Body of pancreas (tissue), 4 donors: ENCODE measurements at places on chromosomes 6 and 20.

- H3K27ac ChIP-seq = no peak overlapping the region
- H3K27me3 ChIP-seq = peaks cover 42% of the 10 kb centered on the region
- no peaks in the 10 kb centered on the region for H3K36me3 ChIP-seq
- no peak overlapping the region for H3K4me3 ChIP-seq
- DNase-seq = no peak
Measured at GRCh38 chr6:10409233-10409721, 5.6 kb downstream of the TFAP2A start.

GRCh38 chr20:2794866-2795447 is 5.5 kb downstream of the CPXM1 start:
- no peaks in the 10 kb centered on the region for H3K27me3 ChIP-seq
- no peak overlapping the region for H3K27ac ChIP-seq
- H3K36me3 ChIP-seq = no peaks in the 10 kb centered on the region
- no peak for DNase-seq
- H3K4me1 ChIP-seq = peaks cover 6% of the 10 kb centered on the region
- H3K4me3 ChIP-seq = no peak overlapping the region

GRCh38 chr20:52837378-52837777 is 134.8 kb upstream of the TSHZ2 start:
- no peak overlapping the region for H3K4me3 ChIP-seq
- no peaks in the 10 kb centered on the region for H3K36me3 ChIP-seq
- no peaks in the 10 kb centered on the region for H3K4me1 ChIP-seq
- DNase-seq = no peak

DNA sequence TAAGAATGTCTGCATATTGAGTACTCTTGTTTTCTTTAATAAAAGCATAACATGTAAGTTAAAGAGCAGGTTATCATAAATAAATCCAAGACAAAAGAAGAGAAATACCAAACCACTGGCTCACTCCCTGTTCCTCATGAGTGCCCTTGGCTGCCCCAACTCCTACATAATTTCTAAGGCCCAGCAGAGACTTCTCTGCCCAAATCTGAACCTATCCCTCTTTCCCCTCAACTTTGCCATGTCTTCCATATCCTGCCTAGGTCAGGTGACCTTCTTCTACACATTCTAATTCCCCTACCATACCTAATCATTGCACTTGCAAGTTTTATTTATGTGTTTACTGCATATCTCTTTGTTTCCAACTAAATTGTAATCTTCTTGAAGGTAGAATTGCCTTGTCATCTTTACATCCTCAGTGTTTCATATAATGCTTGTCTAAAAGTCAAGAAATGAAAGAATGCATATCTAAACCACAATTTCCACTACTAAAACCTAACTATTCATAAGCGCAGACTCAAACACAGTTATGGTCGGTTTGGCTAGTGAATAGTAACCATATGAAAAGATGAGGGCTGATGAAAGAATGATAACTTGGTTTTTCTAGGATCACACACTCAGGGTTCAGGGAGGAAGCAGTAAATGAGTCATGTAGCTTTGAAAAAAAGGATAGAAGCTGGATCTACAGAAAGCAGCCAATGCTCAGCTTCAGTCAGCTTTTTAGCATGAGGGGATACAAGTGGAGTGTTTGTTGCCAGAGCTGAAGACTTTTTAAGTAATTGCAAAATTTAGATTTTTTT is 53.3 kb upstream of the EYA4 start:
- no peak overlapping the region for H3K27ac ChIP-seq
- DNase-seq = no peak
- H3K27me3 ChIP-seq = no peaks in the 10 kb centered on the region
- no peak overlapping the region for H3K4me3 ChIP-seq
- no peaks in the 10 kb centered on the region for H3K36me3 ChIP-seq

GRCh38 chr6:91719414-91719813 is 1132.5 kb upstream of the MAP3K7 start:
- H3K36me3 ChIP-seq = no peaks in the 10 kb centered on the region
- H3K4me3 ChIP-seq = no peak overlapping the region
- no peaks in the 10 kb centered on the region for H3K27me3 ChIP-seq

DNA sequence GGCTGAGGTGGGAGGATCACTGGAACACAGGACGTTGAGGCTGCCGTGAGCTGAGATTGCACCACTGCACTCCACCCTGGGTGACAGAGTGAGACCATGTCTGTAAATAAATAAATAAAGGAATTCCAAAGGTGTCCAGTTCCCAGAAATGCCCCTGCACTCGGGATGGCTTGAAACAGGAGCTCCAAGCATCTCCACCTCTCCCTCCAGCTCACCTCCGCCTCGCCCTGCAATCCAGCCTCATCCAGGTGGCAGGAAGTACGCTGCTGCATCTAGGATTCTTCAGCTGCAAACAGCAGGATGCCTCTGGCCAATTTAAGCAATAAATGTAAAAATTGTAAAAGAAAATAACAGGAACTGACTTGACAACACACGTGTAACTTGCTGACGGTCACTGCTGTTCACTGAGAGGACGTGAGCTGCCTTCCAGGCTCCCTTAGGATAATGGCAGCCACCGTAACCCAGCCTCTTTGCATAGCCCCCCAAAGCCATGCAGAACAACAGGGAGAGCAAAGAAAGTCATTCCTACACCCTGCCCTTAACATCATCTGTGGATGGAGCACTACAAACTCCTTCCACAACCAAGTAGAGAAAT is 11.4 kb upstream of the GRM4 start:
- H3K4me3 ChIP-seq = no peak overlapping the region
- no peaks in the 10 kb centered on the region for H3K27me3 ChIP-seq
- DNase-seq = no peak
- H3K4me1 ChIP-seq = peaks cover 9% of the 10 kb centered on the region

DNA sequence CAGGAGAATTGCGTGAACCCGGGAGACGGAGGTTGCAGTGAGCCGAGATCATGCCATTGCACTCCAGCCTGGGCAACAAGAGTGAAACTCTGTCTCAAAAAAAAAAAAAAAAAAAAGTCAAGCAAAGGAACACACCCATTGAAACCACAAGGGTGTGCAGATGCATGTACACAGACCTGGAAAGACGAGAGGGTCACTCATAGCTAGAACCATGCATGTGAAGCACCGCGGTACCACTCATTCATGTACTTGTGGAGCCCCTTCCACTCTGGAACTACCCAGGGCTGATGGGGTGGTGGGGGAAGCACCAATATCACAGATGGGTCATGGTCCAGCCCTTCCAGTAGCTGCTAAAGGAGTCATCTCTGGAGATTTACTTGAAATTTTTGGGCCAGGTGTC is 7.4 kb upstream of the TJAP1 start:
- no peaks in the 10 kb centered on the region for H3K4me1 ChIP-seq
- no peaks in the 10 kb centered on the region for H3K36me3 ChIP-seq
- no peak overlapping the region for H3K27ac ChIP-seq
- H3K27me3 ChIP-seq = no peaks in the 10 kb centered on the region
- DNase-seq = no peak

- no peak for DNase-seq
- no peaks in the 10 kb centered on the region for H3K27me3 ChIP-seq
- no peak overlapping the region for H3K4me3 ChIP-seq
Measured at GRCh38 chr6:158831571-158831970, 12.4 kb upstream of the EZR start.

DNA sequence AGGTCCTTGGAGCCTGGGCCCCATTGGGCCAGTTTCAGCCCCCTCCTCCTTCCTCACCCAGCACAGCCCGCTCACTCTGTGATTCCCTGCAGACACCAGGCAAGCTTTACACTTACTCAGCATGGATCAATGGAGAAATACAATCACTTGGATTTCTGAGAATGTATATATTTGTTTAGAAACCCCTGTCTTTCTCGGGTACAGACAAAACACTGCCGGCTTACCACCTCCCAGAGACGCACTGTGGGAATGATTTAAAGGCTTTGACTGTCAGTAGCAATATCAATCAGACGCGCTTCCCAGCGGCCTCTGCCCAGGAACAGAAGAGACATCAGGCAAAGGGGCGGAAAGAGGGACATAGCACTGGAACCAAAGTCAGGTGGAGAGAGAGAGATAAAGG is 186.5 kb downstream of the MAFB start:
- H3K4me1 ChIP-seq = no peaks in the 10 kb centered on the region
- no peak overlapping the region for H3K27ac ChIP-seq
- DNase-seq = no peak

DNA sequence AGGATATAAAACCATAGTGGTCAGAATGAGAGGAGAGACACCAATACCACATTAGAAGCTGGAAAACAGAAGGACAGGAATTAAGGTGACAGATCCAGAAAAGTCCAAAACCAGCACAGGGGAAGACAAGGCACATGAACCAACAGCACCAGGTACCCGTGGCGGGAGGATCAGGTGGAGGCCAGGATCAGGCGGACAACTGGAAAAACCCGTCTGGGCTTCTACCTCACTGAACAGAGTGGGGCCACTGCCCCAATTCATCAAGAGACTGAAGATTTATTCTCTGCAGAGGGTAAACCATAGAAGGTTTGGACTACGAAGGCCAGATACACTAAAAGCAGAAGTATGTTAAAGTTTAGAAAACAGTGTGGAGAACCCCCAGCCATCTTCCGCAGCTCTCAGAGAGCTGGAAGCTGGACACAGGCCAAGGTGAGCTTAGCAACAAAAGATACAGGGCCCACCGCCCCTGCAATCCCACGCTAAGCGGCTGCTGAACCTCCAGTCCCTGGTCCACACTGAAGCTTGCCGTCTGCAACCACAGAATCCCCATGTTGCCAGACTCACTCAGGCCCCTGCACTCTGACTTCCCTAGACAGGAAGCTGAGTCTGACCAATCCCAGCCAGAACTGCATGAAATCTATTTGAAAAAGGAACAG is 29.9 kb downstream of the ABHD12 start:
- H3K4me3 ChIP-seq = no peak overlapping the region
- no peak for DNase-seq
- H3K4me1 ChIP-seq = peaks cover 75% of the 10 kb centered on the region
- H3K27me3 ChIP-seq = no peaks in the 10 kb centered on the region
- no peak overlapping the region for H3K27ac ChIP-seq
- no peaks in the 10 kb centered on the region for H3K36me3 ChIP-seq

DNA sequence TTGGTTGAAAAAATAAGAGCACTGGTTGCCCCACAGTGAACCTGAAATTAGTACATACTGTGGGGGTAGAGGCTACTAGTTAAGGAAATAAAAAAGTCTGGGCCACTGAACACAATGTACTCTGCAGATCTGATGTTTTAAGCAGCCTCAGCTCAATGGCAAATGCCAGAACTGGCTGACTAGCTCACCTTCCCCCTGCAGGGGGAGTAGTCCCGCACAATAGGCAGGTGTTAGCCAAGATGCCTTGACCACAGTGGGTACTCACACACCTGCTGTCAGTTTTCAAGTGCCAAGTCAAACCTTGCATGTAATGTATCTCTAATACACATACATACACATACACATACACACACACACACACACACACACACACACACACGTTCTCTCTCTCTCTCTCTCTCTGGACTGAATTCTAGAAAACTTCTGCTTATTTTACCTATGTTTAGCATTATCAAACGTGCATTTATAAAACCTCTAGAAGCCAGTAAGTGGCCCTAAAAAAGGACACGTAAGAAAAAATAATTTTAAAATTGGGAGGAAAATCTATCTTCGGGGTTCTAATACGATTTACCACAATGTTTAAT is 36.1 kb downstream of the GMDS start:
- no peaks in the 10 kb centered on the region for H3K27me3 ChIP-seq
- peak; percentile 83 for DNase-seq
- peaks cover 8% of the 10 kb centered on the region for H3K4me1 ChIP-seq
- H3K36me3 ChIP-seq = no peaks in the 10 kb centered on the region
- no peak overlapping the region for H3K27ac ChIP-seq
- no peak overlapping the region for H3K4me3 ChIP-seq

GRCh38 chr6:105136431-105137350 is 43.1 kb downstream of the POPDC3 start:
- no peak overlapping the region for H3K27ac ChIP-seq
- no peaks in the 10 kb centered on the region for H3K36me3 ChIP-seq

- no peaks in the 10 kb centered on the region for H3K4me1 ChIP-seq
- H3K27me3 ChIP-seq = no peaks in the 10 kb centered on the region
- H3K36me3 ChIP-seq = no peaks in the 10 kb centered on the region
- H3K27ac ChIP-seq = no peak overlapping the region
- no peak for DNase-seq
Measured at GRCh38 chr20:48025051-48025515, 239.8 kb upstream of the SULF2 start.

DNA sequence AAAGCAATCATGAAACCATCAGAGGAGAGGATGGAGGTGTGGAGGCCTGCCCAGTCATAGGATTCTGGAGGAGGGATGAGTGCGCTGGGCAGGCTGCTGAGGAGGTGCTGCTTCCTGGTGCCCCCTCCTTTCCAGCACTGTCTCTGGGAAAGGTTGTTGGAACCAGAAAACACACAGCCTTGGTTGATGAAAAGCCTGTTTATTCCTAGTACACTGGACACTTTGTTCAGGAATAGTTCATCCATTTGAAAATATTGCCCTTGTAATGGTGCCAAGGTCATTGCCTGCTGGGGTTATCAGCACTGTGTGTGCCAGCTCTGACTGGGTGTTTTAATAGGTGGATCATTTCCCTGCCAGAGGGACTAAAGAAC is 83.7 kb upstream of the ARMC2 start:
- no peaks in the 10 kb centered on the region for H3K36me3 ChIP-seq
- H3K27ac ChIP-seq = peak overlapping the region; percentile 75
- H3K4me3 ChIP-seq = no peak overlapping the region
- peaks cover 98% of the 10 kb centered on the region for H3K4me1 ChIP-seq
- no peaks in the 10 kb centered on the region for H3K27me3 ChIP-seq

GRCh38 chr6:34888874-34889555 is at the start of gene ANKS1A:
Gene ANKS1A (plus strand): TSS chr6:34889255. CDS start chr6:34889403, 148 bp downstream.
- no peaks in the 10 kb centered on the region for H3K36me3 ChIP-seq
- DNase-seq = peak; percentile 90
- no peaks in the 10 kb centered on the region for H3K27me3 ChIP-seq
- H3K27ac ChIP-seq = peak within 1 kb of the TSS; percentile 86
- H3K4me3 ChIP-seq = peak within 1 kb of the TSS; percentile 75
- H3K4me1 ChIP-seq = peaks cover 47% of the 10 kb centered on the region

GRCh38 chr6:90970672-90971071 is 383.8 kb upstream of the MAP3K7 start:
- no peaks in the 10 kb centered on the region for H3K36me3 ChIP-seq
- H3K27me3 ChIP-seq = no peaks in the 10 kb centered on the region
- no peaks in the 10 kb centered on the region for H3K4me1 ChIP-seq
- H3K27ac ChIP-seq = no peak overlapping the region
- no peak for DNase-seq
- no peak overlapping the region for H3K4me3 ChIP-seq

- H3K4me3 ChIP-seq = no peak overlapping the region
- no peaks in the 10 kb centered on the region for H3K4me1 ChIP-seq
- no peak for DNase-seq
- peaks cover 2% of the 10 kb centered on the region for H3K36me3 ChIP-seq
- no peaks in the 10 kb centered on the region for H3K27me3 ChIP-seq
- H3K27ac ChIP-seq = no peak overlapping the region
Measured at GRCh38 chr20:24954151-24954550, 5.1 kb downstream of the CST7 start.

DNA sequence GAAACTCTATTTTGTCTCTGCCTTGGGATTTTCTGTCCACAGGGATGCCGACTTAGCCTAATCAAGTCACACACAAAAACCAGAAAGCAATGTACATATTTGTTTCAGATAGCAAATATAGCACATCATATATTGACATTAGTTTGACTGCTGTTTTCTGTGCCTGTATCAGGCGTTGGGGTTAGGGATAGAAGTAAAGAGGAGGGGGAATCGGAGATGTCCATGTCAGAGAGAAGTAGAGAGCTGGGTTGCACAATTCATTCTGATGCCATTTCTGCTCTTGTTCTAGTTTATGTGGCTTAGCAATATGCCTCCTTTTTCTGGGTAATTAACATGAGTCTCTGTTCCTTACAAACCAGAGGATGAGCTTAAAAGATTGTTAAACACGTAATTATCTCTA is 14.7 kb upstream of the IPCEF1 start:
- no peak for DNase-seq
- no peaks in the 10 kb centered on the region for H3K27me3 ChIP-seq
- no peak overlapping the region for H3K27ac ChIP-seq
- no peaks in the 10 kb centered on the region for H3K36me3 ChIP-seq

GRCh38 chr6:26205625-26206574 is 118.7 kb downstream of the HFE start:
- no peaks in the 10 kb centered on the region for H3K36me3 ChIP-seq
- H3K4me3 ChIP-seq = no peak overlapping the region
- H3K4me1 ChIP-seq = no peaks in the 10 kb centered on the region
- H3K27ac ChIP-seq = peak overlapping the region; percentile 66
